ENCODE measurements at places on chromosomes 11 and 22.

- no peak for DNase-seq
These were observed 361.6 kb downstream of the GUCY1A2 start for GRCh38 chr11:106656646-106657045.

DNA sequence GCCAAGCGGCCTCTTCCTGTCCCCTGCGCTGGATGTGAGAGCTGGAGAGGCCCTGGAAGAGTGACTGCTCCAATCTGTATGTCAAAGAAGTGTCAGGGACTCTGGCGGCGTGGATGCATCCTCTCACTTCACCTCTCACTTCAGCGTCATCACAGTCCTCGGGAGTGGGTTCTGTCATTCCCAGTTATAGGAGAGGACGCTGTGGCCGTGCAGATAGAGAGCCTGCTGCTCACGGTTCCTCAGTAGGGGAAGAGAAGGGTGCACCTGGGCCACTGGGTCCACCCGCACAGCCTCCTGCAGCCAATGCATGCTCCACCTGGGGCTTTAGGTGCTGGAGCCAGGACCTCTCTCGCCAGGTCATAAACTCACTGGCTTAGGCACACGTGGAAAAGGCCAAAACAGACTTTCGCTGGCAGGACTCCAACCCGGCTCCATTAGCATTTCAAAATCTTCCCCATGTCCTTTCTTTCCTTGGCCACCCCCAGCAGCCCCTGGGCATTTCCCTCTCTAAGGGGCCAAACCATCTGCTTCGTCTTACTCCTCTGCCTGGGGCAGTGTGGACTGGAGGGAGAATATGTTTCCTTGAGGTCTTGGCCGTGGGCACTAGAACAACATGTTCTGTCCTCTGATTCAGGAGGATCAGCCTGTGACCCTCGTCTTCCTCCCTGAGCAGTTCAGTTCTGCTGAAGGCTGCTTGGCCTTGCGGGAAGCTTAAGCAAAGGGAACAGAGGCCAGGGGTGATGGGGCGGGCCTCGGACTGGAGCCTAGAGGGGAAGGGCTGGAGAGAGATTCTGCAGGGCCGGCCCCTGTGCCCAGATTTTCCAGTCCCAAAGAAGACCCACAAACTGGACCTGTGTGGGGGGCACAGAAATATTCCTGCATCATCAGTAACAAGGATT, 57.8 kb downstream of the ST14 start:
- no peak for DNase-seq

DNA sequence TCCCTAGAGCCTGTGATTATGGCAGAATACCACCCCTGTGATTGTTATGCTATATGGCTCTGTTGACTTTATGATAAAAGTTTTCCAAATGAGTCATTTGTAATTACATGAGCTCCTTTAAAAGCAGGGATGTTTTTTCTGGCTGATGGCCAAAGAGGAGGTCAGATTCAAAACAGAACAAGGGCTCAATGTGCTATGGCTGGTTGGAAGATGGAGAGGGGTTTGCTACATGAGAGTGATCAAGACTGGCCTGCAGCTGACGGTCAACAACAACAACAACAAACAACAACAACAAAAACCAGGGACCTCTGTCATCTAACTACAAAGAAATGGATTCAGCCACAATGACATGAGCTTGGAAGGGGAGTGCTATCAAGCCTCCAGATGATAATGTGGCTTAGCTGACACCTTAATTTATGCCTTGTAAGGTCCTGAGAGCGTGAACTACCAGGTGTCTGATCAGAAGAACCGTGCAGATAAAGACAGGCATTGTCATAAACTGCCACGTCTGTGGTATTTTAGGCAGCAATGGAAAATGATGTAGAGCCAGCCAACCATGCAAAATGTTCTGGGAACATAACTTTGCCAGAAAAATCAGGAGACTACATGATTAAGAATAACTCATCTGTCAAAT, 47.2 kb downstream of the PIWIL3 start:
- DNase-seq = peak; percentile 92

- no peak for DNase-seq
These were observed 2413.8 kb upstream of the RAG2 start for GRCh38 chr11:39011797-39012196.

GRCh38 chr11:18011633-18012032, 1.2 kb downstream of the SERGEF start:
- DNase-seq = no peak

GRCh38 chr22:39622881-39623367, 52.4 kb downstream of the CACNA1I start:
- DNase-seq = no peak

DNA sequence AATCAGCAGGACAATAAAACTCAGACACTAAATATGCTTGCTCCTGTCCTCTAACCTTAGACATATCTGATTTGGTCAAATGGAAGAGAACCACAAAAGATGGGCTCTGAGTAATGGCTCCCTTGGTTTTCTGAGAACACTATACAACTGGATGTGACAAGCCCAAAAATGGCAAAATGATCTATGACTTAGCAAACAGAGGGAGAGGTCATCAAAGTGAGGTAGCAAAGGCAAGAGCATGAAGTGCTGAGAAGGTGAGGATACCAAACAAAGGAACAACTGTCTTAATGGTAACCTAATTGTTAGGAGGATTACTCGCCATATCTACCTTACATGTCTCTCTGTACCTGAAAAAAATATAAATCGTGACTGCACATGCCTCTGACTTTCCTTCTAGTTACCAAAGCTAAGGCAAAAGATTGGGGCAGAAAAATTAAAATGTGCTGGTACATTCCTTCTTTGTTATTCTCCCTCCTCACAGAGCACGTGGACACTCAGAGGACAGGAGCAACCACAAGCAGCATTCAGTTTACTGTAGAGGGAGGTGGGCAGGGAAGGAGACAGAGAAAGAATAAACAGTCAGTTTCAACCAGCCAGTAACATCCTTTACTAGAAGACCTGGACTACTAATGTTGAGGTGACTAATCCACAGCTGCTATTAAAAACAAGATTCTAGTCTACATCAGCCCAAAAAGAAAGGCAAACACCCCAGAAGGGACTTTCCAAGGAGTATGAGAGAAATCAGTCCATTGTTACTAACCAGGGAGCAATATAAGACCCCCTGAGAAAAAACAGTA, 88.8 kb downstream of the AMBRA1 start:
- DNase-seq = peak; percentile 55

DNA sequence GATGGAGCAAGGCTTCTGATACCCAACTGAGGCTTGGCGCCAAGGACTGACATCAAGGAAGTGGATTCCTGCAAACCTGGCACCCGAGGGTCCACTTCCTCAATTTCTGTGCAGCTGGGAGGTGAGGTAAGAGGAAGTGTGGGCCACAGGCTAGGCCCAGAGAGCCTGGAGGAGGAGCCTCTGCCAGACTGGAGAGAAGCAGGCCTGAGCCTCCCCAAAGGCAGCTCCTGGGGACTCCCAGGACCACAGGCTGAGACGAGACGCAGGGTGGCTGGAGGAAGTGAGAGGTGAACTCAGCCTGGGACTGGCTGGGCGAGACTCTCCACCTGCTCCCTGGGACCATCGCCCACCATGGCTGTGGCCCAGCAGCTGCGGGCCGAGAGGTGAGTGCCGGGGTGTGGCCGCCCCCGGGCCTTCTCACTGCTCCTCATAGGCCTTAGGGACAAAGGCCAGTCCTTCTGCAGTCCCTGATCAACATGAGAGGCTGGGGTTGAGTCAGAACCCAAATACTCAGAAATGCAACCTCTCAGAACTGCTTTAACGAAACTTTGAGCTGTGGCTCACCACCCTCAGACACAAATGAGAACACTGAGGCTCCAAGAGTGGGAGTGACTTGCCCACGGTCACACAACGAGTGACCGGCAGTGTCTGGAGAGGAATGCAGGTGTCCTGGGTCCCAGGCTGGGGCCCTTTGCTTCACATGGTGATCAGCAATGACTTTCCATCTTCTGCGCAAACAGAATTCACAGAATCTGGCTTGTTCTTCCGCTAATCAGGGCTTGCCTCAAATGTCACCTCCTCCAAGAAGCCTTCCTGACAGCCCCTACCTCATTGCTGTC, at the start of gene NCF4:
NCF4 (plus strand) TSS at position 186 of the 839 bp plus-strand sequence; CDS start at position 352, 166 bp downstream.
- no peak for DNase-seq

GRCh38 chr11:118287006-118287405, 17.5 kb upstream of the CD3E start:
- DNase-seq = peak; percentile 17

GRCh38 chr11:79150320-79150719, 290.5 kb downstream of the TENM4 start:
- DNase-seq = no peak

- no peak for DNase-seq
These were observed 92.8 kb downstream of the RASSF10 start for GRCh38 chr11:13101644-13102512.

DNA sequence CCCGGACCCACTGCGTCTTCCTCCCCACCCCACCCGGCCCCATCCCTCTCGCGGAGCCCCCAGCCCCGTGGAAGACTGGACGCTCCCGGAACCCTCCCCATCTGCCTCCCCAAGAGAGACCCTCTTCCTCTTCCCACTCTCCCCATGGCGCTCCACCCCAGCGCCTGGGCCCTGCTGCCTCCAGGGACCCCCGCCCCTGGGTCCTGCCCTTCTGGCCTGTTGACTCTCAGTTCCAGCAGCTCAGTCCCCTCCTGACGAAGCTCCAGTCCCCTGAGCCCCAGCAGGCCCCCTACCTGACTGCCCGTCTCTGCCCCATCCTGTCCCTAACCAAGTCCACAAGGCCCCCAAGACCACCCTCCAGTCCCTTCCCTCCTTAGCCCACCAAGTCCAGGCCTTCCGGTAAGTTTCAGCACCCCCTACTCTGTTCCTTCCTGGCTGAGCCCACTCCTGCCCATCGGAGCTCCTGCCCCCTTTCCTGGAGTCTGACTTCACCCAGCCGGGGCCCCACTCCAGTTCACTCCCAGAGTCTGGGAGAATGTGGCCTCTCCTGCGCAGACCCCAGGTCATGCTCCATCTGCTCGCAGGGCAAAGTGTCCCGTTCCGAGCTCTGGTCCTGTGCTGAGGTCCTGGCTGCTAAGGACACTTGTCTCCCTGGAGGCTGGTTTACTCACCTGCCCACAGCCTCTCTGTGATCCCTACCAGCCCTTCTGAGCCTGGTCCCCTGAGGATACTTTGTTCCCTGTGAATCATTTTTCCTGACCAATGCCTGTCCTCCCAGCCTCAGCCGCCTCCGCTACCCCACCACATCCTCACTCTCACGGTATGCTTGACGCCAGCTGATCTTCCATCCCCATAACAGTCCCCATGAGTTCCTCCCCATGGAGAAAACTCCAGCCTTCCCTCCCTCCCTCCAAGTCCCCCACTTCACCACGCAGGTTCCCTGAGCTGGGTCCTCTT, 722 bp downstream of the IFITM10 start:
- peak; percentile 67 for DNase-seq

DNA sequence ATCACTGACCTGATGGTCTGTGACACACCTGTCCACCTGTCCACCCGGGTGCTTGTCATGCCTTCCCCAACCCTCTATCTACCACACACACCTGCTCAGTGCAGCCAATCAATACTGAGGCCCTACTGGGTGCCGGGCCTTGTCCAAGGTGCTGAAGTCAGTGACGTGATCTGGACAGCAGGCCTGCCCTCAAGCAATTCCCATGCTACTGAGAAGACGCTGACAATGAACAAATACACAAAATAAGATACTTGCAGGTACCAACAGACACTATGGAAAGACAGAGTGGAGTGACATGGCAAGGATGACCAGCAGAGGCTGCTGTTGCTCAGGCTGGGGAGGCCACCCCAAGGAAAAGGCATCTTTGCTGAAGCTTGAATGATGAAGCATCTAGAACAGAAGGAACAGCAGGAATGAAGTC, 21.2 kb downstream of the PLAAT3 start:
- DNase-seq = peak; percentile 30

- DNase-seq = no peak
These were observed 12.0 kb downstream of the JAML start for GRCh38 chr11:118212781-118213191.

DNA sequence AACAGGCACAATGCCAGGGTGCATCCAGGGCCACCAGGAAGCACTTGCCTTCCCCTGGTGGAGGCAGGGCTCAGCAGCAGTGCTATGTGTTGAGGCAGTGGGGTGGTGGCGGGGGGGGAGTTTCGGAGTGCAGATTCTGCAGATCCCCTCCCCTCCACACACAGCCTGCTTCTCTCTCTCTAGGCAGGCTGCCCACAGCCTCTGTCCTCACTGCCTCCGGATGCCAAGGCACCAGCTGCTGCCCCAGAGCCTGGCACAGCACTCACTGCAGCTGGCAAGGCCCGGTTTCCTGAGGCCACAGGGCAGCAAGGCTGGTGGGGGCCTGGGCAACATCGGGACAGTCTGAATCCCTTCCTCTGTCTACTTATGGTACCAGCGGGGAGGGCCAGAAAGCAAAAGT, 35.8 kb downstream of the NRXN2 start:
- DNase-seq = no peak

DNA sequence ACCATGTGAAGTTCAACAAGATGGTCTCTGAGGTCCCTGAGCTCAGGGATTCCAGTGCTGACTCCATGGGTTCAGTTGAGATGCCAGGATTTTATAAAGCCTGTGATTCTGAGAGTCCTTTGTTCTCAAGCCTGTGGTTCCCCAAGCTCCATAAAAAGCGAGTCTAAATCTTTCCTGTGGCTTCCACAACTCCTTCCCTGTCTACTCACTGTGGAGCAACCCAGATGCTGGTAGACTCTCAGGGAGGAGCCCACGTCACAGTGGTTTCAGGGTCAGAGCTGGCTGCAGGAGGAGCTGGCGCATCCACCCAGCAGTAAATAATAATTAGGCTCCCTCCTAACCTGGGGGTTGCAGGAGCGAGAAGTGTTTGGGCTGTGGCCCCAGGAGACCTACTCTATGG, 2.0 kb upstream of the RELT start:
- DNase-seq = peak; percentile 46

- DNase-seq = no peak
These were observed 531.6 kb downstream of the MN1 start for GRCh38 chr22:27269751-27270543.

- DNase-seq = no peak
These were observed 12.6 kb downstream of the RRAS2 start for GRCh38 chr11:14346303-14346955.

GRCh38 chr11:60241786-60242185, 1.2 kb downstream of the MS4A4E start:
- no peak for DNase-seq

DNA sequence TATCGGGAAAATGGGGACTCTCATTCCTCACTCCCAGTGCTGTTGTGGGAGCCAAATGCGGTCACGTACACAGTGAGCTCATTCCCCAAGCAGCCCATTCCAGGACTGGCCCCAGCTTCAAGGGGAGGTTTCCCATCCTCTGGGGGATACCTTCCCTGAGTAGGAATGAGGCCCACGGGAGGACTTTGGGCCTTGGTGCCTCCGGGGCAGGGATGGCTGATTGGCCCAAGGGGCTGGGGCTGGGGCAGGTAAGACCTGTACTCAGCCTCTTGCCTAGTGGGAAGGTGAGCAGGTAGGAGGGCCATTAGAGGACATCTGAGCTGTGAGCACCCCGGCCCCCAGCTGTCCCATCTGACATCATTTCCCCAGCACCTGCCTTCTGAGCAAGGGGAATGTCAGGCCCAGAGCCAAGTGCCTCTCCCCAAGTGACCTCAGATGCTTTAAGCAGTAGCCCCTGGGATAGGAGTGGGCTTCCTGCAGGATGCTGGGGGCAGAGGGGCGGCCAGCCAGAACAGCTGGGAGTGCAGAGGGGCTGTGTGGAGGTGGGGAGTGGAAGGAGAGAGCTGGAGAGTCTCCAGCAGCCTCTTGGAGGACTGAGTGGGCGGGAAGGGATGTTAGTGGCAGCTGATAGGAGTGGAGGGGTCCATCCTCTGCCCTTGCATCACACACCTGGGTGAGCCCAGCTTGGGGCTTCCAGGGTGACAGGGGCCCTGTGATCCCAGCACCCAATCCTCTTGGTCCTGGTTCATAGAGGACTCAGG, 58.4 kb downstream of the CD82 start:
- no peak for DNase-seq
